Stimulated activated CD8-positive, alpha-beta memory T cell treated with anti-CD3 and anti-CD28 coated beads, Interleukin-7, amount 100 ng/mL, for 1 hour (primary cell): ENCODE measurements at places on chromosomes 12 and 14.

GRCh38 chr14:59022144-59022543 lies 166.3 kb upstream of the DAAM1 start:
- DNase-seq: no peak

DNA sequence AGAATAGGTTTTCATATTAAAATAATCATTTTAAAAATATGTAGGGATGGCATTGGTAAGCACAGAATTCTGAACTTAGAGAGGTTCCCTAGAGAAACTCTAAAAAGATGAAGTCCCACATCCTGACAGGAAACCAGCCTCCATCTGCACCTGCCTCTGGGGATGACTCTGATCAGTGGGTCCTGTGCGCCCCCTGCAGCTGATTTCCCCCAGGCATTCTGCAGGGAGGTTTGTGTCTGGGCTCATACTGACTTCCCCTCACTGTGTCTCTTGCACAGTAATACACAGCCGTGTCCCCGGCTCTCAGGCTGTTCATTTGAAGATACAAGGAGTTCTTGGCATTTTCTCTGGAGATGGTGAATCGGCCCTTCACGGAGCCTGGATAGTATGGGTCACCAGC lies 602.9 kb downstream of the TMEM121 start:
- no peak for DNase-seq

- DNase-seq: no peak
Measured at GRCh38 chr14:92539875-92540274, 26.3 kb downstream of the RIN3 start.

DNA sequence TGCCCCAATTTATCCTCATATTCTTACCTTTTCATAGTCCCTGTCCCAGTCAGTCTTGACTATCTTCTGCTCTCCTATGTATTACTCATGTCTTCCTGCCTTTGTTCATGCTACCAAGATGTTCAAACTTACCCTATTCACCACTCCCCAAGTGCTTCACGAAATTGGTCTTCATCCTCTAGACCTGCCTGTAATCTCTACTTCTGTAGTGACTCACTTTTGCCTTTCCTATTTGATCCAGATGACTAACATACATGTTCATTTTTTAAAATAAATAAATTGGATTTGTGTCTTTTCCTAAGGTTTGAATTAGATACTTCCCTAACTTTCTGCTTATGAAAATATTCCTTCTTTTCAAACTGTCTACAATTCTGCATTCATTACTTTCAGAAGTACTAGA lies 107.7 kb upstream of the PPM1H start:
- DNase-seq: no peak

- DNase-seq: no peak
Measured at GRCh38 chr12:29882846-29883245, 99.1 kb upstream of the TMTC1 start.

- DNase-seq: no peak
Measured at GRCh38 chr12:127342861-127343260, 924.1 kb upstream of the TMEM132C start.

DNA sequence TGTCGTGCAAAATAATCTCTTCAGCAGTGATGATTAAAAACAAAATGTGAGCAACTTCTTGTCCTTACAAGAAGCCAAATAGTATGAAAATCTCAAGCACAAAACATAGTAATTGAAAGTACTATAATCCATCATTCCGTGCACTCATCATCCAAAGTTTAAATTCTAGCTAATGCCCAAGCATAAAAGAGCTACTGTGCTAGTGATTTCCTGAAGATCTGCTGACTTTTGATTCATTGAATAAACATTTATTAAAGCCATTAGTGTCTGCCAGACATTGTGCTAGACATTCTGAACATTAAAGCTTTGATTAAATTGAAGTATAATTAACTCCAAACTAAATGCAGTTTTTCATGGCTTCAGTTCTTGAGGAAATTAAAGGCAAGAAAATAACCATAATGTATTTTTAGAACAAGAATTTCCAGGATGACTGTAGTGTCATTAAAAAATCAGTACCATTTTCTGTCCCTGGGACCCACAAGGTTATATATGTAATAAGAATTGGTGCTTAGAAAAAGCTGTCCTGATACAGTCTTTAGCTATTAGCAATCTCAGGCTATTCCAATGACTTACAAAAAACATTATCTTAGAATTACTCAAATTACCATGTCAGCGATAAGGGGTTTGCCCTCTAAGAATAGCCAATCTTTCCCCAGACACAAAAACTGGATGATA lies 71.7 kb downstream of the CMAS start:
- no peak for DNase-seq

DNA sequence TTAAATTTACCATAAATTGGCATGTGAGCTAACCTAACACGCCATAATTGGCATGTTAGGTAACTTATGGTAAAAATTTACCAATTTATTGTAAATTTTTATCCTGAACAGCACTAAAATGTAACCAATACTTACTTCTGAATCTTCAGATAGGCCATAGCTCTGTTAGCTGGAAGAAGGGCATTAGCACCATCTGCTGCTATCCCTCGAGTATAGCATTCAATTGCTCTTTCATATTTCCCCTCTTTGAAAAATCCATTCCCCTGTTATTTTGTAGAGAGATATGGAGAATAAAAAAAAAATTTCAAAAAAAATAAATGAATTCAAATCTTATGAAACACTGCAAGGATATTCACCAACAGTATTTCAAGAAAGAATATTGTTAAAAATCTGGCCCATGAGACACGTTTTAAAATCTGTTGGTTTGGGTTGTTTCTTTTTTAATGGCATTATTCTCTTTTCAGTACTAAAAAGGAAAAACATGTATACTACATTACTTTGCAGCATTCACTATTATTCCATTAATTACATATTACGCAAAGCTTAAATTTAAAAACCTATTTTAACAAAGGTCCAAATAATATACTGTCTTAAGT lies 19.1 kb downstream of the RPAP3 start:
- DNase-seq: no peak

GRCh38 chr14:34103176-34103575 lies 152.3 kb upstream of the EGLN3 start:
- DNase-seq: no peak

- no peak for DNase-seq
Measured at GRCh38 chr12:26789731-26790644, 43.0 kb downstream of the ITPR2 start.

GRCh38 chr12:64221651-64222008 lies 466 bp downstream of the KICS2 start:
- peak; percentile 27 for DNase-seq

DNA sequence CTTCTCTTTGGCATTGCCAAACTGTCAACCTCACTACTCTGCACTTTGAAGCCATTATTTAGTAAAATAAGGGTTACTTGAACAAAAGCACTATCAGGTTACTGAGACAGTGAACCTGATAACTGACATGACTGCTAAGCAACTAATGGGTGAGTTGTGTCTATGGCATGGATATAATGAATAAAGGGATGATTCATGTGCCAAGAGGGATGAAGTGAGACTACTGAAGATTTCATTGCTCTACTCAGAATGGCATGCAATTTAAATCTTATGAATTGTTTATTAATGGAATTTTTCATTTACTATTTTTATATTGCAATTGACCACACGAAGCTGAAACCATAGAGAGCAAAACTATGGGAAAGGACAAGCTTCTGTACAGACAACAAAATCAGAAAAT lies 74.4 kb downstream of the CEP128 start:
- DNase-seq: no peak

- no peak for DNase-seq
Measured at GRCh38 chr12:4196805-4197420, 76.6 kb upstream of the CCND2 start.

DNA sequence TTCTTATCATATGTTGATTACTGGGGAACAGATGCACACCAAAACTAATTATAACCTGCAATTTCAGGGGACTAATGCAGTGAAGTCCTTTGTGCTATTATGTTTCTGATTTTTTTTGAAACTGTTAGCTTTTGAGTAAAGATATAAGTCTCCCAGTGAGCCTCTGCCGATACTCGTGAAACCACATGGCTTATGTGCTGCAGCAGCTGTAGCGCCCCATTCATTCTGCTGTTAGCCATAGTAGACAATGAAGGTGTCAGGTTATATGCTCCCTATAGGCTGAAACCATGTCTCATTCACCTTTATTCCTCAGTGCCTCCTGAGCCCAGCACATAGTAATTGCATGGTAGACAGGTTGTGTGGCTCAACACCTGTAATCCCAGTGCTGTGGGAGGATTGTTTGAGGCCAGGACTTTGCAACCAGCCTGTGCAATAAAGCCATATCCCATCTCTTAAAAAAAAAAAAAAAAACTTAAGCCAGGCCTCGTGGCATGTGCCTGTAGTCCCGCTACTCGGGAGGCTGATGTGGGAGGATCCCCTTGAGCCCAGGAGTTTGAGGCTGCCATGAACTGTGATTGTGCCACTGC lies 25.0 kb downstream of the GOLGA5 start:
- DNase-seq: no peak

DNA sequence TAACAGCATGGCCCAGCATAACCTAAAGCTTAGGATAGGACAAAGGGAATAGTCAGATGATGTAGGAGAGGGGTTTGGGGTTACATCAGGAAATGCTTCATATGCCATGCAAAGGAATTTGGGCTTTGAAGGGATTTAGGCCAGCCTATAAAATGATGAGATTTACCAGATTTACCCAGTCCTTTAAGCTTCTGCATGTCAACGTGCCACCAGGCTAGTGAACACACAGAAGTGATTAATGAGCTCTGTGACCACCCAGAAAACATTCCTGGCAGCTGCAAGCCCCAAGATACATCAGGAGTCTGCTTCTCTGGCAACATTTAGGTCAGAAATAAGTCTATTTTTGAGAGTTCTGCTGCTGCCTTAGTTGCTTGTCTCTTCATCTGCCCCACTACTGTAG lies 118.3 kb downstream of the LRIG3 start:
- DNase-seq: no peak

DNA sequence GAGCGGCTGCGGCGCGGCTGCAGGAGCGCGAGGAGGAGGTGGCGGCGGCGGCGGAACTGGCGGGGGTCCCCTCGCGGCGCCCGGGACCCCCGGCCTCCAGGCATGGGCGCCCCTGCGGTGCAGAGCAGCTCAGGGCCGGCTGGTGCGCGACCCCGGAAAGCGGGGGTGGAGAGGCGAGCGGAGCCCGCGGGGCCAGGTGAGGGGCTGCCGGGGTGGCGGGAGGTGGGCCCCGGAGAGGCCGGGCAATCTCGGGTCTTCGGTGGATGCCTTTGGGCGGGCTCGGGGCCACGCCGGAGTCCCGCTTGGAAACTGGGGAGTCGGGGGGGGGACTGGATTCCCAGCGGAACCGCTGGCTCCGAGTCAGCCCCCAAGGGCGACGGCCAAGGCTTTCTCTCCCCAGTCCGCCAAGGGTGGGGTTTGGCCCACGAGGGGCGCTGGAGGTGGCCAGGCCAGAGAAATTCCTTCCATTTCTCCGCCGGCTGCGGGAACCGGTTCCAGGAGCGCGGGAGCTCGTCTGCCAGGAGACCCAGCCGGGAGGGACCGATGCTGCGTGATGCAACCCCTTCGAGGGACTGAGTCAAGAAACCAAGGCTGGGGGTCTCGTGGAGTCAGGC lies 13.9 kb upstream of the NR4A1 start:
- DNase-seq: no peak

- no peak for DNase-seq
Measured at GRCh38 chr12:121223292-121224285, 13.7 kb downstream of the P2RX4 start.

- no peak for DNase-seq
Measured at GRCh38 chr12:28023156-28023887, 50.8 kb upstream of the PTHLH start.

- no peak for DNase-seq
Measured at GRCh38 chr14:87888136-87888999, 104.6 kb downstream of the GALC start.

DNA sequence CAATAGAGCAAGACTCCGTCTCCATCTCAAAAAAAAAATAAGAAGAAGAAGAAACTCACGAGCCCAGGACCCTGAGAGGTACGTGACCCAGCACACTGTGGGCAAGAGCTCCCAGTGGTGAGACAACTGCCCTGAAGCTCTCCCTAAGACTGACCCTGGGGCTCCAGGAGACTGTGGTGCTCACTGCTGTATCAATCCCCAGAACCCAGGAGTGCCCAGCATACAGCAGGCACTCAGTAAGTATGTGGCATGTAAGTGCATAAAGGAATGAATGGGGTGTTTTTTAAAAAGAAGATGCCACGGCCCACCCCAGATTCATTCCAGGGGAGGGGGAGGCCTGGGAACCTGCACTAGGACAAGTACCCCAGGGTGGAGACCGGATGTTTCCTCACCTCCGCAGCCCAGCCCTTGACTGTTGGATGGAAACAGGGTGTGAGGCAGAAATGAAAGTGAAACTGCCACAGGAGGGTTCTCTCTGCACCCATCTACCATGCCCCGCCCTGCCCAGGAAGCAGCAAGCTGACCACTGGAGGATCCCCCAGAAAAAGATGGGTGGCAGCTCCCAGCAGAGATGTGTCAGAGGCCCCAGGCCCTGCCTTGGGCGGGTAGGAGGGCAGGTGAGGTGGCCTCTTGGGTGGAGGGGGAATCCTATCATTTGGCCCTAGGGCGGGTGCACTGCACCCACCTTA lies 12.2 kb downstream of the ITPK1 start:
- peak; percentile 36 for DNase-seq

GRCh38 chr12:3493859-3494176 lies 2.8 kb downstream of the PRMT8 start:
- no peak for DNase-seq

DNA sequence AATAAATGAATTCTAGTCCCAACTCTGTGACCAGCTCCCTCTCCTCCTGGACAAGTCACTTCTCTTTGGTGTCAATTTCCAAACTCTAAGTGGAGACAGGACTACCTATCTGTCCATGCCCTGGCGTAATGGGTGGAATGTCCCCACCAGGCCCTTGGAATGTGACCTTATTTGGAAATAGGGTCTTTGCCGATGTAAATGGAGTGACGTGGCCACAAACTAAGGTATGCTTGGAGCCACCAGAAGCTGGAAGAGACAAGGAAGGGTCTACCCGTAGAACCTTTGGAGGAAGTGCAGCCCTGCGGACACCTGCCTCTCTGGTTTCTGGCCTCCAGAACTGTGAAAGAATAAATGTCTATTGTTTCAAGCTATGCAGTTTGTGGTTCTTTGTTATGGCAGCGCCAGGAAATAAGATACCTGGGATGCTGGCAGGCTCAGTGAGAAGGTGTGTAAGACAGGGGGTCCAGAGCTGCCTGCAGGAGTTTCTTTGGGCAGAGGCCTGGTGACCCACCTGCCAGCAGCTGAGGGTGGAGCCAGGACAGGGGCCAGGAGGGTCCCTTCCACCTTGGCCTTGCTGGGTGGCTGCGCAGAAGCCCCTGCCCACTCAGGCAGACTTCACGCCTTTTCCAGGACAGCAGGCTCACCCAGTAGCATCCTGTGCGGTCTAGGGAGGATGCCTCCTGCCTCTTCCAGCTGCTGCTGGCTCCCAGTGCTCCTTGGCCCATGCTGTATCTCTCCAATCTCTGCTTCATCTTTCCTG lies 45.8 kb downstream of the ARL6IP4 start:
- no peak for DNase-seq

DNA sequence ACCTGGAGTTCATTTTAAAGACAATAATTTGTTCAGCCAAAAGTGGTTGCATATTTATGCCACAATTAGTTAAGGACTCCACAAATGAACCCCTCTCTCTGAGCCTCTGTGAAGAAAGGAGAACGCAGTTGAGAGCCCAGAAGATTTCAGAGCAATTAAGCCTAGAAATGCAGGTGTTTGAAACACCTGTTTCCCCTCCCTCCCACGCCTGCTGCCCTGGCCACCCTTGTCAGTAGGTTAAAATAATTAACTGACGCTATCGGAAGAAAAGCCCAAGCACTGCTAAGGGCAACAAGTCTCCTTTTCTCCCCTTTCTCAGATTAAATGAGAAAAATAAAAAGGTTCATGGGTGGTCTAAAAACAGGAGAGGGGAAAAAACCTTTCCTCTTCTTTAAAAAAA lies 99.2 kb downstream of the PPM1A start:
- no peak for DNase-seq

GRCh38 chr12:122352394-122352793 lies 70.1 kb downstream of the CLIP1 start:
- no peak for DNase-seq

GRCh38 chr14:85527445-85528035 lies 2.4 kb upstream of the FLRT2 start:
- no peak for DNase-seq
